ENCODE measurements at places on chromosomes 7 and 10.

DNA sequence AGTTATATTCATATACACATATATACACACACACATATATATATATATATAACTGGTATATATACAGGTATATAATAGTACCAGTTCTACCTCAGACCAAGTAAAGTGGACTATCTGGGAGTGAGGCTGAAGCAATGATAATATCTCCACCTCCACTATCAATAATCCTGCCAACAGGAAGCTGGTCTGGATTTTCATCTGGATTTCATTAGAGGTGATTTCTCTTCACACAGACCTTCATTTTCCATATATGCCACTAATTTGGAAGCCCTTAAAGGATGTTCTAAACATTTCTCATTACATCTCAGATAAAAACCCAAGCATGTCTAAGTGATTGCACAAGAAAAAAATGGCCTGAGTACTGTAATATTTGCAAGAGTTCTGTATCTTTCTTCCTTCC, 1.7 kb upstream of the SLC35B4 start:
- DNase-seq, result no peak

DNA sequence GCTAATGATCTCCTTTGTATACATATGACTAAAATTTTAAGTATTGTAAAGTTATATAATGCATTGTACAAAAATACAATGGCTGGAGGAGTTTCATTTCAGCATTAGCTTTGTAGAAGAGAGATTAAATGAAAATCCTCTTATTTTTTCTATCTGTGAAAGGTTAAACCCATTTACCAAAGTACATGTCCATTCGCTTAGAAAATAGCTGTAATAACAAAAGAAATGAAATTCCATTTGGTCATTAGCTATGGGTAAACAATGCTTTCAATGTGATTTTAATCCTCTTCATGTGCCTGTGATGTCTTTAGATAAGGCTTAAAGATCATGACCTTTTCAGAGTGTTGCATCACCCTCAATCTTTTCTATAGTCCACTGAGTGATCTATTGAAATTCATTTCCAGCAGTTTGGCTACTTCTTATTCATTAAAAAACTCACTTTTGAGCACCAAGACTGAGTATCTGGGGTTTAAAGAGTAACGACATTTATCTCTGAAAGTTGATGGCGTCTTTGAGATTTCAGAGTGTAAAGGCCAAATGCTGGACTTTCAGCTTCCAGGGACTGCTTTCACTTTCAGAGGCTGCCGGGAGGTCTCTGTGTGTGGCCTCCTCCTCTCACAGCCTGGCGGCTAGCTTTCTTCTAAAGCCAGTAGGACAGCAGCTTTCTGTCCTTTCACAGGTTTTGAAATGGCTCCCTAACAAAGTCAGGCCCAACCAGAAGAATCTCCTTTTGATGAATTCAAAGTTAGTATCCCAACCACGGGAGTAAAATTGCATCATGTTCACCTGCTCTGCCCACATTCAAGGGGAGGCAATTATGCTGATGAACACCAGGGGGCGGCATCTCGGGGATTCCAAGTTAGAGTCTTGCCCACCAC, 701.4 kb upstream of the COBL start:
- peak; percentile 77 for DNase-seq

- no peak for DNase-seq
These were observed 7.7 kb upstream of the IL15RA start for GRCh38 chr10:5985029-5985428.

- no peak for DNase-seq
These were observed 7.1 kb downstream of the CLCN1 start for GRCh38 chr7:143322760-143323633.

DNA sequence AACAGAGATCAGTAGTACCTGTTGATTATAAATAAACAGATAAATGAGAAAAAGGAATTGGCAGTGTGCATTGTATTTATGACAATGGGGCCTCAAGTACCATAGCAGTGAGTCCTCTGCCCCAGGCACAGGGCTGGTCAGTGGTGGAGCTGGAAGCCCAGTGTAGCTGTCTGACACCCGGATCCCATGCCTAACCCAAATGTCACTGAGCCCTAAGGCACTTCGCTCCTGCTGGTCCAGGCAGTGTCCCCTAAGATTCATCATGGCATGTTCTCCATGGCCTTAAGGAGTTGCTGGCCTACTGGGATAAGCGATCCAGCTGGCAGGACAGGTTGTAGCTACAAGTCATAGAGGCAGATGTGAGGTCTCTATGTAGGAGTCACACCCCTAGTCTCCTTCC, 3.3 kb upstream of the ZNF736 start:
- DNase-seq, result no peak

DNA sequence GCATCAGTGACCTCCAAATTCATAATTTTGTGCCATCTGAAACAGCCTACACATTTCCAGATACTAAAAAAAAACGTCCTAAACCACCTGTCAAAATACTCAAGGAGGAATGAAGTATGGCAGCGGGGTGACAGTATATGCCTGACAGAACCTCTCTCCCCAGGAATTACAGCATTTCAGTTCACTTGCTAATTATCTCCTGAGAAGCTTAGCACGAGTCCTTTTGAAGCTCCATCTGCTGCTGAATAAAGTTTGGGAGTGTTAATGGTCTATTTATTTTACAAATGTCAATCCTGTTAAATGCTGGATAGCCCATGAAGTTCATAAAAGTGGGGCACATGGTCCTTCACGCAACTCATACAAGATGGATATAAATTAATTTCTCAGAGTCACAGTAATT, 29.4 kb upstream of the ANLN start:
- DNase-seq, result no peak

DNA sequence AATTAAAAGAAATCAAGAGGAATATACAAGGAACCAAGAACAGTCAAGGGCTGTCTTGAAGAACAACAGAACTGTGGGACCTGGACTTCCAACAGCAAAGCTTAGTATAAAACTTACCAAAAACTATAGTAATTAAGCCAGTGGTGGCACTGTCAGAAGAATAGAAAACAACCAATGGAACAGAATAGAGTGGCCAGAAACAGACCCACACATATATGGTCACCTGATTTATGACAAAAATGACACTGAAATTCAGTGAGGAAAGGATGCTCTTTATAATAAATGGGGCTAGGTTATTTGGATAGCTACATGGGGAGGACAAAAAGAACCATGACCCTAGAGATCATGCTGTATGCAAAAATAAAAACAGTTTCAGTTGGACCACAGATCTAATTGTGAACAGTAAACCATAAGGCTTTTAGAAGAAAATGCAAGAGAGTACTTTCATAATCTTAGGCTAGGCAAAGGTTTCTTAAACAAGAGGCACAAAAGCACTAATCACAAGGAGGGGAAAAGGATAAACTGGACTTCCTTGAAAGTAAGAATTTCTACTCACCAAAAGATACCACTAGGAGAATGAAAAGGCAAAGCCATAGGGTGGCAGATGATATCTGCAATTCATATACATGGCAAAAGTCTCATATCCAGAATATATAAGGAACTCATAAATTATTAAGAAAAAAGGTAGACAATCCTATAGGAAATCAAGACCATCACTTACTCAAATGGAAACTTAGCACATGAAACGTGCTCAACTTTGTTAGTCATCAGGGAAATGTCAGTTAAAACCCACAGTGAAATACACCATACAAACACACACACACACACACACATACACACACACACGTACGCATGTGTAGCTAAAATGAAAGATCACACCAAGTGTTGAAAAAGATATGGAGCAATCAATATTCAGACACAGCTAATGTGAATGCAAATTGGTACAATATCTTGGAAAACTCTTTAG, 20.8 kb downstream of the HYCC1 start:
- no peak for DNase-seq

GRCh38 chr10:50402466-50402865, 151.2 kb upstream of the ASAH2 start:
- no peak for DNase-seq

DNA sequence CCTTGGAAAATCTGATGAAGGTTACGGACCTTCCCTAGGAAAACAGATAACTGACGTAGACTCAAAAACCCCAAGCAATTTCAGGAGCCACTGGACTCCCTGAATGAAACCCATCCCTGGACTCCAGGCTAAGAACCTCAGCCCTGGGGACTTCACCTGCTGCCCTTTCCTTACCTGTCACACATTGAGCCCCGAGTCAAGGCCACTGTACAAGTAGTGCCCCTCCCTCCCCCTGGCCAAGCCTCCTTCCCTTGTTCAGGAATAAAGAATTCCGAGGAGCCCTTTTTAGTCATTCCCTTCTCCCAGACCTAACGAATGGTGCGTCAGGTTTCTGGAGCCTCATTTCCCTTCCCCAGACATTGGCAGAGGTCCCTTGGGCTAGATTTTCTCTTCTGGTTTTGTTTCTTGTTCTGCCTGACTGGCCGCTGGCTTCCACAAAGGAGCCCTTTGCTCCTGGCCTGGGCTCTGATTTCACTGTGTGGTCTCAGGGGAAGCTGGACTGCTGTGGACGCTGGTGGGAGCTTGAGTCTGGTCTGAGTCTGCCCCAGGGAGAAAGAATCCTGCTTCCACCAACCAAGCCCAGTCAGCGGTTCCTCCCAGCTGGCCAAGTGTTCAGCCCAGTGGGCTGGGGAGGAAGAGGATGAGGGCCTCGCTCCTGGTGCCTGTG, 31.7 kb downstream of the ZNF775 start:
- DNase-seq, result no peak

- no peak for DNase-seq
These were observed 76.0 kb upstream of the PDGFA start for GRCh38 chr7:595621-596010.

DNA sequence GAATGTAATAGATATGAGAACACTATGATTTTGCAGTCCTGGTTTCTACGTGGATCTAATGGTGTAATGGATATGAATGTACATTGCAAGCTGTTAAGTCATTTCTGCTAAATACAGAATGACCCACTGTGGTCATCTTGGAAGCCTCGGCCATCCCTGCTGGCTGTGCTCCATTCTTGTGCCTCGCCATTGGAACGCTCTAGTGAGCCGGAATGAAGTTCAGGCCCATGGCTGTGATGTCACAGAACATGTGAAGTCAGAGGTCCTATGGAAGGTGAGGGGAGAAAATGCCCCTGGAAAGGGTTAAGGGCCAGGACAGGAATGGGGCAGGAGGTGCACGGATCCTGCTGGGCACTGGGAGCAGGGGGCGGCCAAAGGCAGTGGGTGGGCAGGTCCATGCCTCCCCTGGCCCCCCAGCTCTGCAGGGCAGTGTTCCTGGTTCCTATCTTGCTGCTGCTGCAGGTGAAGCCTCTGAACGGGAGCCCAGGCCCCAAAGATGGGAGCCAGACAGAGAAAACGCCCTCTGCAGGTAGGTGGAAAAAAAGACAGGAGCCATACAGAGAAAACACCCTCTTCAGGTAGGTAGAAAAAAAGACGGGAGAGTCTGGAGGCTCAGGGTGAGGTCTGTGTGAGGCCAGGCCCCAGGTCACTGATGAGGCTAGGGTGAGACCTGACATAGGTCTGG, at the start of gene LLCFC1:
LLCFC1 (plus strand) TSS at position 259 of the 685 bp plus-strand sequence; CDS start at position 397, 138 bp downstream.
- peak; percentile 79 for DNase-seq

- no peak for DNase-seq
These were observed 203.9 kb downstream of the TEX36 start for GRCh38 chr10:125479059-125479458.

DNA sequence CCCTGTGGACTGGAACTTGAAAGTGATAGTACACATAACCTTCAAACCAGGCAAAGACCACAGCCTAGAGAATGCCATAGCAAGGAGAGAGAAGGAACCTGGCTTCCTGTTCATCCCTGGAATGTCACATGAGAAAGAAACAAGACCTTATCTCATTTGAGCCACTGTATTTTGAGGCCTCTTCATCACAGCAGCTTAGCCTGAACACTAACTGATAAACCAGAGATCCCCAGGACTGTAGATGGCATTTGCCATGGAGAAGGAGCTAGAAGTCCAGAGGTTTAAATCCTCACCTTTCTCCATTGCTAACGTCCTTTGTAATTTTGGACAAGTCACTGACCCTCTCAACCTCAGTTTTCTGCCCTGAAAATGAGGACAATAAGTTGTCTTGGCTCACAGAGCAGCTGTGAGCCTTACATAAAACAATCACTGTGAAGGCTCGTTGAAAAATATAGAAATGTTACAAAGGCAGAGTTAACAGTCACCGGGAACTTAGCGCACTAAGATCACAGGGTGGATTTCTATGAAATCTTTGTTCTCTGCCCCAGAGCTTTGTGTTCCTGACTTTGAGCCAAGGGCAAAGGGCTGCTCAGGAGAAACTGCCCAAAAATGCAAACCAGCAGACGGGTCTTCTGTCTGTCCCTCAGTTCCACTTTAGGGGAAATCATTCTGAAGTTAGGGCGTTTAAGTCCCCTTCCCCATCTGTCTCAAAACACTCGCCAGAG, 197.0 kb downstream of the USP6NL start:
- no peak for DNase-seq

GRCh38 chr10:131683281-131683861, 217.4 kb upstream of the PPP2R2D start:
- DNase-seq, result no peak

DNA sequence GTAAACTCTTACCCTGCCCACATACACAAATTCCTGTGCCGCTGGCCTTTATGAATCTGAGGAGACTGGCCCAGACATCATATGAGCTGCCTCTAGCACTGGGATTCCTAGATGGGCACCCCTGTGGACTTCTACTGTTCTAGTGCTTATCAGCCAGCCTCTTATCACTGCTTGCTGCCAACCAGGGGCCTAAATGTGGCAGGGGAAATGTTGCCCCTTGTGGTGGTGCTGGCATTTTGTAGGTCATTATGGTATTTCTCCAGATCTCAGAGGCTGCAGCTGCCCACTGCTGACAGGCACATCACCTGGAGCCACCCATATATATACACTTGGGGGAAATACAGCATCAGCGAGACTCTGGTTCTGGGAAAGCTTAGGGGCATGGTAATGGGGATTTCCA, 5.4 kb downstream of the SFR1 start:
- DNase-seq, result peak; percentile 49

DNA sequence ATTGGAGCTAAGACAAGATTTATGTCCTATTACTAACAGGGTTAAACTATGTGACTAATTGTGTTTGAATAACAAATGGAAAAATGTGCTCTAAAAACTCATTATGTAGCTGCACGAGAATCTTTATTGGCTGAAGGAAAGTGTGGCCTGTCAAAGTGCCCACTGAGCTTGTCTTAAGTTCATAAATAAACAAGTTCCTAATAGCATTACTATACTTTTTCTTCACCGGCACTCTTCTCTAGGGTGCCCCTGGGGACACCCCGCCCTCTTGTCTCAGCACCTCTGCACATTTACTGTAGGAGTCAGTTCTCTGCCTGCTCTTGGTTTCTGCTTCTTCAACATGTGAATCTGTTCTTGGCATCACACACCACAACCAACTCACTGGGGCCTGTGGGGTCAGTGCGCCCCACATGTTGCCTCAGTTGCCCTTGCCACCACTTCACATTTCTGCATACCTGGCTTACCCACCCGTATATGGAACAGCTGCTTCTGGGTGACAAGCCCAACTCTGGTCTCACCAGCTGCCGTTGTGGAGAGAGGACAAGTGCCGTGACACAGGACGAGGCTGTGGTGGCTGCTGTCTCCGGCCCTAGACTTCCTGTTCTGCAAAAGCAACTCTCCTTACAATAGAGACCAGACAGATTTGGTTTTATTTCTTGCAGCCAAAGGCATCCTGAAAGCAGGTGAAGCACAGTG, 96.3 kb upstream of the DDC start:
- DNase-seq, result no peak

DNA sequence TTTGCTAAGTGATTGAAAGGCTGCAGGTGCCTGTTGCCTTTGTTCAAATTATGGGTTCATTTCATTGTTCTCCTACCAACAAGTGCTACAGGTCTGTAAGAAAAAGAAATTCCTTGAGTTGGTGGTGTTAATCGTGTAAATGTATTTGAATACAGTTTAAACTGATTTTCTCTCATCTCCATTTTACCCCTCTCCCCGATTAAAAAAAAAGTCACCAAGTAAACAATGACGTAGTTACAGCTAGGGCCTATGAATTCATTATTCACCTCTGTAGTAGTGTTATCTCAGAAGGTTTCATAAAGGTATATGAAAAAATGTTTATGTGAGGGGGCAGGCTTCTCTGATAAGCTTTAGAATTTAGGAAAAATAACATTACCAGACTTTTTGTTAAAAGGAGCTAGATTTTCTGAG, 1.1 kb downstream of the REEP3 start:
- DNase-seq, result peak; percentile 75
